CD14-positive monocyte (primary cell): ENCODE measurements at places on chromosomes 5 and 9.

DNA sequence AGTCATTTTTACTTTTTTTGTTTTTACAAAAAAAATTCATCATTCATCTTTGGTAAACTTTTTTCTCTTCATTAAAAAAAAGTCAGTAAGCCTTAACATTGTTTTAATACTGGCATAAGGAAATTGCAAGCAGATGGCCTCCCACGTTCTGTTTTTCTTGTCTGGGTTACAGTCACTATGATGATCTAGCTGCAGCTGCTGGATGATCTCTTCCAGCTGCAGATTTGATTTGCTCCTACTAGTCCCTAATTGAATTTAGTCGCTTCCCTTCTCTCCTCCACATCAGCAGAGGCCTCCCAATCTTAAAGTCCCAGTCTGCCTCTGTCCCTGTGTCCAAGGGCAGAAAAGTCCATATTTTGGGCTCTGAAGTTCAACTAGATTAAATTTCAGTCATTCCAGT is 106.8 kb upstream of the PTGER4 start:
- DNase-seq: no peak

- no peak for DNase-seq
Measured at GRCh38 chr9:124352616-124353015, 62.6 kb downstream of the PSMB7 start.

- DNase-seq: no peak
Measured at GRCh38 chr9:91833878-91834255, 116.2 kb downstream of the ROR2 start.

DNA sequence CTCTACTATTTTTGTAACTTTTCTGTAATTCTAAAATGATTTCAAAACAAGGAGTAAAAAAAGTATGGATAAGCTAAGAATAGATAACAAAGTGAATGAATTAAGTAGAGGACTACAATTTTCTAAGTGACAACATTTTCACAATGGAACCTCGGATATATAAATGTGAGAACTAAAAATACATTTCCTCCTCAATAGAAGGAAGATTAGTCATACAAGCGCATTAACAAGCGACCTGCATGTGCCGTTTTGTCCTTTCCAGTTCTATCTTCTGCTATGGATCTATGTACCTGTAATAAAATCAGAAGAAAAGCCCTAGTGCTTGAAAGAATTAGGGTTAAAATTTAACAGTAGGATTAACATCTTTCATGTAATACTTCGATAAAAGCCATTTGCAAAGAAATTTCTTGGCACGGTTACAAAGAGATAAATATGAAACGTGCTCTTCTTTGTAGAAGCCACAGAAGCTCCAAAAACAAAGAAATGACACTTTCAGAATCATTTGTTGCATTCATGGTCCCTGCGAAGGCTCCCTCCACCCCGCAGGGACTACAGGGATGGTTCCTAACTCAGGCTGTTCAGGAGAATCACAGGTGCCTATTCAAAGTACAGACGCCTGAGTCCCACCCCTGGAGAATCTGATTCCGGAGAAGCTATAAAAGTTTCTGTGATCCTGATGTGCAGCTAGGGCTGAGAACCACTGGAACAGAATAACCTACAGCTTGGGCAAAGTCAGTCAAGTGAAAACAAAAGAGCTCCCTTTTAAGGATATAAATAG is 216.6 kb upstream of the EFNA5 start:
- no peak for DNase-seq

DNA sequence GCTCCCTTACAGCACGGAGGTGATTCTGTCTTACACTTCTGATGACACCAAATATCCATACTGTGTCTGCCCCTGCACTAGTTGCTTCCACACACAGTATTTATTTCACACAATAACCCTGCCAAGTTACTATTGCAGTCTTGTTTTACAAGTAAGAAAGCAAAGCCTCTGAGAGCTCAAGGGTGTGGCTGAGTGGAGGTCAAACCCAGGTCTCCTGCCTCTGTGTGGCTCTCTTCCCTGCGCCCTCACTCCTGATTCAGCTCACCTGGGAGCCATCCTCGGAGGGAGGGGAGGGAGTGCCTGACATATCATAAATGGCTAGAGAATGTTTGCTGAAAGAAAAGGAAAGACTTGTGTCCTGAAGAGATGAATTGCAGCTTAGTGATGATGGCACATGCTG is 41.0 kb downstream of the MVB12B start:
- no peak for DNase-seq

DNA sequence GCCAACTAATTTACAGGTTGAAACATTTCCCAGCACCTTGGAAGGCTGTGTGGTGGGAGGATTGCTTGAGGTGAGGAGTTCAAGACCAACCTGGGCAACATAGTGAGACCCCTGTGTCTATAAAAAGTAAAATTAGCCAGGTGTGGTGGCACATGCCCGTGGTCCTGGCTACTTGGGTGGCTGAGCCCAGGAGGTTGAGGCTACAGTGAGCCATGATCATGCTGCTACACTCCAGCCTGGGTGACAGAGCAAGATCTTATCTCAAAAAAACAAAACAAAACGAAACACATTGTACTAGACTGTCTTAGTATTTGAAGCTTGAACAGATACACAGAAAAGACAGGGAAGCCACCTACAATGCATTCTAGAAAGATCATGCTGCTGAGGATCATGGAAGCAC is 2.8 kb upstream of the HSDL2 start:
- DNase-seq: no peak

GRCh38 chr9:33628865-33629410 is 104.9 kb downstream of the ANKRD18B start:
- DNase-seq: no peak

GRCh38 chr9:96209407-96210271 is 92.3 kb downstream of the HSD17B3 start:
- no peak for DNase-seq

DNA sequence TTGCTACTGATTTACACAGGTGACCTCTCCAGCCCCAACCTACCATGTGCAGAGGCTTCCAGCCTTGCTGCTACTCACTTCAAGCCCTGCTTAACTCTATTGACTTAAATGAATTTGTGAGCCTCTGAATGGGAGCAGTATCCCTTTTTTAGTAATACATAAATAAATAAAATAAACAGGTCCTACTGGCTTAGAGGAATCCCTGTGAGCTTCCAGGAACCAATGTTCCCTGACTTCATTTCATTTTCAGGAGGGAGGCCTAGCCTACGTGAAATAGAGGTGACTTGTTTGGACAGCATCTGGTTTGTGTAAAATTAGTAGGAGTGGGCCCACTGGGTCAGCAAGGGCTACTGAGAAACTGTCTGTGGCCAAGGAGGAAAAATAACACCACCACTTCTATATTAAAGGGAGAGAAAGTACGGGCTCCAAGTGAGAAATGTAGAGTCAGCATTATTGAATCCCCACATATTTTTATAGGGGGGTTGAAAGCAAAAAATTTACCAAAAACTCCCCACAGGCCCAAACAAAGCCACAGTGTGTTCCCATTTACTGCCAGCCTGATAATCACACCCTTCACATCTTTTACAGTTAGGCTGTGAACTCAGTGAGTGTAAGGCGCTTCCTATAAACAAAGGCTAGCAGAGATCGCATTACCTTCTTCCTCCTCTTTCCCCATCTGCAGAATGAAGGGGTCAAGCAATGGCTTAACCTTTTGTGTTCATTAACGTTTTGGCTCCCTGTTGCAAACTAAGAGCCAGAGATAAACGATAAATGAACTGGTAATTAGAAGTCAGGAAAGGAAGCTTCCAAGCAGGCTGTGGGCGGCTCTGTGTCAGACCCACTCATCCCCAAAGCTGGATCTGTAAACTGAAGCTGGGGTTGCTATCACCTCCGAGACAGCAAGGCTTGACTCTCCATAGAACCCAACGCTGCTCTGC is 138.8 kb upstream of the LIFR start:
- no peak for DNase-seq

DNA sequence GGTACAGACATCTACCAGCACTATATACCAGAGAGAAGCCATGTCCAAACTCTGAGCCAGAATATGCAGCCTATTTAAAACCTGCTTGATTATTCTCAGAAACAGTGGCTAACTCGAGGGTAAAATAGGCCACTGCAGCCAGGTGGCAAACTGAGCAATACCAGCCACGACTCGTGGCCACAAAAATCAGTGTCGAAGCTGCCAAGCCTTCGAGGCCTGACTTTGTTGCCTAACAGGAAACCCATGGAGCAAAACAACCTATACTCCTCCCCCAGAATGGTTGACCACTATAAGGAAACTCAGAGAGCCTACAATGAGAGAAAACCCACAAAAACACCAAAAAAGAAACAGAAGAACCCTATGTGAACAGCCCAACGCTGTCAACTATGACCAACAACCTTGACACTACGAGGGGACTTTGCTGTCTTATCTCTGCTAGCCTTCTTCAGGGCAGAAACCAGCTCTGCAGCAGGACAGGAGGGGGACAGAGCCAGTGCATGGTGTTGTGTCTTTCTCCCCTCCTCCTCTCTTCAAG is 133.8 kb downstream of the TMEM174 start:
- no peak for DNase-seq

DNA sequence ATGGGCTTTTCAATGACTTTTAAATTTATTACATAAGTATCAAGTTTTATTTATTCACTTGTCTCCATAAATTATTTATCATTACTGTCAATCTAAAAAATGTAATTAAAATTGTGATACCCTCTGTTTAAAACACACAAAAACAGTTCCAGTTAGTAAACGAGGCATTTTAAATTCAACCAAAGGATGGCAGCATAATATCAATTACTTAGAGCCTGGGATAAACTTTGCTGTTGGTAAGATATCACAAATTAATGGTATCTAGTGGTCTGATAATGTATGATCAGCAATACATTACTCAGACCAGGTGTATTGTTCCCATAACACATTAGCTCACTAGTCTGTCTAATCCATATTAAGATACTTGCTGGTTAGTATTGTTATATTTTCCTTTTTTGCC is 9.6 kb upstream of the IFNE start:
- DNase-seq: no peak

DNA sequence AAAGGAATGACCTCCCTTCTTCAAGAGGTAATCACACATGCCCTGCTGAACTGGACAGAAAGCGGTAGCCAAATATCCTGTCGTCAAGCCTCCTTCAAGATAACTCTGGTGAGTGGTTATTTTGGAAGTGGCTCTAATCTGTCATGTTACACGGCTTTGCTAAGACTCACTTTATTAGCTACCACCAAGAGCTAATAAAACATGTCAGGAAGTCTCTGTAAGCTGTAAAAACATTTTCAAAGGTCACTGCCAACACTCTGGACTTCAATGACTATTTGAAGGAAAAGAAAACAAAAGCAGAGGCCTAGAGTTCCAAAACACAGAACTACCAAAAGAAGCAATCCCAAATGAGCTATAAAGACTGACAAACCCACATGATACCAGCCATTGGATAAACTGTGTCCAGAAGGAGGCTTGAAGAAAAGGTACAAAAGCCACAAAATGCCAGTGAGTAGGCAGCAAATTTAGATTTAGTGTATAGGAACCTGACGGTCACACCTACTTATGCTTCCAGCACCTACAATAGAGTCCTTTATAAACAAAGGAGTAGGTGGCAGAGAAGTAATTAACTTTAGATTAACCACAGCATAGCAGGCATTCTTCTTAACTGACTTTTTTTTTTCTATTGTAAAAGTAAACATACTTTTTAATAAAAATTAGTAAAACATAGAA is 97.3 kb upstream of the EQTN start:
- no peak for DNase-seq

- DNase-seq: no peak
Measured at GRCh38 chr9:109755040-109755439, 25.0 kb upstream of the PALM2AKAP2 start.

DNA sequence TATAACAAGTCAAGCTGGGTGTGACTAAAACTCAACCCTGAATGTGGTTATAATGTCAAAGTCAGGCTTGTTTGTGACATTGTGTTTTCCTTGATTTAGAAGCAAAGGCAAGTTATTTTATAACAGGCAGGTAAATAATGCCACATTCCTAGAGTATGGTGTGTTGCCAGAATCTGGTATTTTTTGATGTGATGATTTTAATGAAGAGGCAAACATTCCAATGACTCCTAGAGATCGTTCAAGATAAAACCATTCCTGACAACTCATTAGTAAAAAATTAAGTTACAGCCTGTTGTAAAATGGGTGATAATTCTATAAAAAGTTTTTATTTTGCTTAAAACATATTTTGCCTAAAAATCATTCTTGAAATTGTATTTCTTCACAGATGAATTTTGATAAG is 60.0 kb downstream of the RAB14 start:
- no peak for DNase-seq

- DNase-seq: no peak
Measured at GRCh38 chr5:124302533-124302932, 443.9 kb downstream of the ZNF608 start.

DNA sequence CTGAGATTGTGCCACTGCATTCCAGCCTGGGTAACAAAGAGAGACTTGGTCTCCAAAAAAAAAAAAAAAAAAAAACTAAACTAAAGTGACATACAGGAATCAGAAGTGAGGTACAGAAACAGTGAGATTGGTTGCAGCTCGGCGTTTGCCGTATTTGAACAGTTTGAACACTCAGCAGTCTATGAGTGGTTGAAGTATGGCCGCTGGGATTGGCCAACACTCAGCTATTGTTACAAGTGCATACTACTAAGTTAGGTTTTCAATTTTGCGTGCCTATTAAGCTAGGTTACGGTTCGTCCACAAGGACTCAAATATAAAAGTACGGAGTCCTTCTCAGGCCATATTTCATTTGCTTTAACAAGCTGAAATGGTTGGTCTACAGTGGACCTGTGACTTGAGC is 3.3 kb upstream of the TSC1 start:
- no peak for DNase-seq

DNA sequence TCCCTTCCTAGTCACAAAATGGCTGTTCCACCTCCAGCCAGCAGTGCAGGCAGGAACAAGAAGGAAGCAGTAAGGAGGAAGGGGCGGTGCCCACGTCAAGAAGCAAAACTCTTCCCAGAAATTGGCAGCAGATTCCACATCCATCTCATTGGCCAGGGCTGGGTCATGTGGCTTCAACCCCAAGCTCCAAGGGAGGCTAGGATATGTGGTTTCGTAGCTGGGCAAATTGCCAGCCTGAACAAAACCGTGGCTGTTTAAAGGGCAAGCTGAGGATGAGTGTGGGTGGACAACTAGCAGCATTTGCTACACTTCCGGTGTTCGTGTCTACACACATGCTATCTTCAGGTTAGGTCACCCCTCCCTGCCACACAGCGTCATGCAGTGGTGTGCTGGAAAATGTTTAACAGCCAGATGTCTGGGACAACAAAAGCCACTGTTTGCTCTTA is 92.1 kb upstream of the MAP1B start:
- DNase-seq: no peak

- no peak for DNase-seq
Measured at GRCh38 chr5:149766460-149767280, 36.6 kb downstream of the PPARGC1B start.

GRCh38 chr5:97534166-97534565 is 351.1 kb upstream of the RIOK2 start:
- DNase-seq: peak; percentile 71

- no peak for DNase-seq
Measured at GRCh38 chr9:132578367-132578932, 4.0 kb upstream of the BARHL1 start.
